Mammary epithelial cell (primary cell): ENCODE measurements at places on chromosomes 1 and 21. TPM values are rescaled to one million over a fixed set of nuclear protein-coding genes. Genes with fewer than 3 reads are reported as not detected.

DNA sequence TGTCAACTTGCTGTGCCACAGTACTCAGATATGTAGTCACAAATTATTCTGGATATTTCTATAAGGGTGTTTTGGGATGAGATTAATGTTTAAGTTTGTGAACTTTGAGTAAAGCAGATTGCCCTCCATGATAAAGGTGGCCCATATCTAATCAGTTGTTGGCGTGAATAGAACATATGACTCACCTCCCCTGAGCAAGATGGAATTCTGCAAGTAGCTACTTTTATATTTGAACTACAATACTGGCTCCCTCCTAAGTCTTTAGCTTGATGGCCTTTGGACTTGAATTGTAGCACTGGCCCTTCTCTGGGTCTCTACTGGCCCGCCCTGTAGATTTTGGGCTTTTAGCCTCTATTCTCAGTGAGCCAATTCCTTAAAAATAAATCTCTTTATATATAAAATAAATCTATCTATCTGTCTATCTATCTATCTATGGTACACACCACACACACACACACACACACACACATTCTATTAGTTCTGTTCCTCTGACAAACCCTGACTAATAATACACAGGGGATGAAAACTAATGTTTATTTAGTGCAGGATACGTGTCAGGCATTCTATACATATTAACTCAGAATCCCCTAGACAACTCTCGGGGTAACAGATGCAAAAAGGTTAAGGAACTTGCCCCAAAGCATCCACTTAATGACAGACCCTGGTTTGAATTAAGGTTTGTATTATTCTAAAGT lies 37.9 kb upstream of the PDC start:
- DNase-seq = peak; percentile 74

GRCh38 chr1:89287181-89288050 lies 14.8 kb upstream of the GBP5 start:
- no peak for DNase-seq

- DNase-seq = no peak
These were observed 344.1 kb downstream of the DISC1 start for GRCh38 chr1:231970684-231971083.

DNA sequence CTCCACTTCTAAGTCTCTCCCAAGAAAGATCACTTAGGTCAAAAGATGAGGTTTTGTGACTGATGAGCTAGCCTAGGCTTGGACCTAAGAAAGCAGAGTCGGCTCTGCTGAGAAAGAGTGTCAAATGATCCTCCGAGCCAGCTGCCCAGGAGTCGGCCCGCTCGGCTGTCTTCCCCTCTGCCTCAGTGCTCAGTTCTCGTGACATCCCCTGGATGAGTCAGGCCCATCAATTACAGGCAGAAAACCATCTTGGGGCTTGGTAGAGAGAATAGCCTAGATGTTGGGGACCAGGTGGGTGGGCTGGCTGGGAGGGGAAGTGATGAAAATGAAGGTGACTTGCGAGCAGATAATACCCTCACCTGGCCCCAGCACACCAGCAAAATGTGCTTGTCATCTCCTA lies 60.5 kb downstream of the SLC66A1 start:
- no peak for DNase-seq

DNA sequence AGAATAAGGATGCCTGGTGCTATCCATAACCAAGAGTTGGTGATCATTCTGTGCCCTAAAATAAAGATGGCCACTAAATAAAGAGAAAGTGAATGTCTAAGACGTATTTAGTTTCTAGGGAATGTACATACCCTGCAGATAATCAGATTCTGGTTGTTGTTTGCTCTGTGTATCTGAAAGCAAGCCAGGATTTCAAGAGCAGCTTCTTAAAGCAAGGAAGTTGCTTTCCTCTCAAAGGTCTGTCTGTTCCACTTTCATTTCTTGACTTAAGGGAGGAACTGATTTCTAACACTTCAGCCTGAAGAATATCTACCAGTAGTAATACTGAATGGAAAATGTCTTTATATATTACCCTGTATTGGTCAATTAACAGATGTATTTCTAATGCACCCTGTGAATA lies 88.8 kb downstream of the KIF1B start:
- no peak for DNase-seq

GRCh38 chr1:22705586-22705985 lies 5.1 kb upstream of the EPHB2 start:
- DNase-seq = no peak

GRCh38 chr1:113223546-113223945 lies 150.5 kb downstream of the LRIG2 start:
- no peak for DNase-seq

- DNase-seq = no peak
These were observed 203.4 kb upstream of the RAB4A start for GRCh38 chr1:229067546-229067945.

DNA sequence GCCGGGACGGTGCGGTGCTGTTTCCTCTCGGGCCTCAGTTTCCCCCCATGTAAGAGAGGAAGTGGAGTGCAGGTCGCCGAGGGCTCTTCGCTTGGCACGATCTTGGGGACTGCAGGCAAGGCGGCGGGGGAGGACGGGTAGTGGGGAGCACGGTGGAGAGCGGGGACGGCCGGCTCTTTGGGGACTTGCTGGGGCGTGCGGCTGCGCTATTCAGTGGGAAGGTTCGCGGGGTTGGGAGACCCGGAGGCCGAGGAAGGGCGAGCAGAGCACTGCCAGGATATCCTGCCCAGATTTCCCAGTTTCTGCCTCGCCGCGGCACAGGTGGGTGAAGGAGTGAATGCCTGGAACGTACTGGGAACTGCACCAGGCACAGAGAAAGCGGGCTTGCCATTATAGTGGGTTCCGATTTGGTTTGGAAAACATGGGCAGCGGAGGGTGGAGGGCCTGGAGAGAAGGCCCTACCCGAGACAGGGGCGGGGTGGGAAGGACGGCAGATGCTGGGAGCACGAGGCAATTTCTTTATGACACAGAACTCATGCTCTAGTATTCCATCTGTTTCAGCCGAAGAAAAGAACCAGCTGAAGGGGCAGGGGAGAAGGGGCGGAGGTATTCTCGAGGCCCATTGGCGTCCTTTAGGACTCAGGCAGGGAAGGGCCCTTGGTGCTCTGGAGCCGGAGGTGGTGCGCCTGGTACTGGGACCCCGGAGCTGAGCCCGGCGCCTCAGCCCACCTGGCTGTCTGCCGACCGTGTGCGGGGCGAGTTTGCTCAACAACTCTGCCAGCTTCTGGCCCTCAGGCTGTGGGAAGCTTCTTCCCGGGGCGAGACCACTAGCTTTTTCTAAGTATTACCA lies 960 bp downstream of the PCSK9 start:
- peak; percentile 24 for DNase-seq

DNA sequence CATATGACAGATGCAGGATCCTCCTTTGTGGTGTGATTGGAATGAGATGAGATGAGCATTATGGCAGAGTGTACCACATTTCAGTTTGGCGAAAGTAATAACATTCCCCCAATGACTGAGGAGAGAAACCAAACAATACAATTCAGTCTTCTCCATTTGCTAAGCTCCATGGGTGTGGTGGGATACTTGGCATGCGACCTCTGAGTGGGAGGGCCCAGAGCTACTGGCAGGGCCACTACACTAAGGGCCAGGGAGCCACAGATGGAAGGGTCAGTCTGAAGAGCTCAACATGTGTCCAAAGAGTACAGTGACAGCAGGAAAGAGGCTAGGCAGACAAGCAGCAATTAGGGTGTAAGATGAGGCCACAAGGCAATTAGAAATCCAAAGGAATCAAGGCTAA lies 23.8 kb upstream of the PAXBP1 start:
- DNase-seq = no peak

DNA sequence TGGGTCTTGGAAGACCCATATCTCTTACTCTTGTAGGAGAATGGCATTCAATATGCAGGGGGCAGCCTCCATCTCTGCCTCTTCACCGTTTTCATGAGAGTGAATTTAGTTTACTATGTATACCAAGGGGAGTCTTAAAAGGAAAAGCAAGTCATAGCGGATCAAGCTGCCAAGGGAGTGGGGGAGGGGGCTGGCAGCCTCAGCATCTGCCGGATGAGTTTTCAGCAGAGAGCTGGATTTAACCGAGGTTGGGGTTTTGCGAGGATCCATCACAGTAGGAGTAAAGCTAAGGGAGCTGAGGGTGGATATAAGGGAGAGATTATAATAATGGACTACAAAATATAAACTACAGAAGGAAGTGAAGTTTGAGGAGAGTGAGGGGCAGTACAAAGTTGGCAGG lies 9.9 kb downstream of the CD160 start:
- no peak for DNase-seq

DNA sequence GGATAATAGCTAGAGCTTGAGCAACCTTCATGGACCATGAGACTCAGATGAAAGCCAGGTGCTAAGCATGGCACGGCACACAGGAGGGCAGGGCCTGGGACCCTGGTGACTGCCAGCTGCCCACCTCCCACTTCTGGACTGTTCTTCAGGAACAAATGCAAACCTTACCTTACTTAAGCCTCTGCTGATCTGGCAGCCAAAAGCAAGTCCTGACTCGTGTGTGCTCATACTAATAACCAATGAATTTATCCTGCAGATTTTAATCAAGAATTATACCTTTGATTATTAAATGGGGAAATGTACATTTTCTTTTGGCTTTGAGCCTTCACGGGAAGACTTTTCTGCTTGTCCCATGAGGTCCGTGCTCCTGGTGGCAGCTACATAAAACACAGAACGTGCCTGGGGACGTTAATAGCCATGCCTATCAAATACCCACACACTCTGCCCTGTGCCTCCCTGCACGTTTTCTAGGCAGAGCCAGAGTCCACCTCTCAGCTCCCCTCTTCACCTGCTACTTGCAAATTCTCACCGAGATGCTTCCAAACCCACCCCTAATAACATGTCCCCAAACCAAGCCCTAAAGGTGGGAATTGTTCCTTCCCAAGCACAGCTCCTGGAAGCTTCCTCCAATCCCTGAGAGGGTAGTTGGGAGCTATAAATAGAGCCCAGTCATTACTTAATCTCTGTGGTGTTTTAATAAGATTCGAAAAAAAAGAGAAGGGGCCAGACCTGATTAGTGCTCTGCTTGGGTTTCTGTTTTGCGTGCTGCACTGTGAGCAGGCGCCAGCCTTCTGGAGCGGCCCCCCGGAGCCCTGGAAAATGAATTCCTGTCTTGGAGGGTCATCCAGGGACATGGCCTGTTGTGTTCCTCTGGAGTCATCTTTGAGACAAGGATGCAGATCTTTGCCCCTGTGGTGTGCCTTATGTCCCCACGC lies 33.5 kb downstream of the SLC1A7 start:
- no peak for DNase-seq

DNA sequence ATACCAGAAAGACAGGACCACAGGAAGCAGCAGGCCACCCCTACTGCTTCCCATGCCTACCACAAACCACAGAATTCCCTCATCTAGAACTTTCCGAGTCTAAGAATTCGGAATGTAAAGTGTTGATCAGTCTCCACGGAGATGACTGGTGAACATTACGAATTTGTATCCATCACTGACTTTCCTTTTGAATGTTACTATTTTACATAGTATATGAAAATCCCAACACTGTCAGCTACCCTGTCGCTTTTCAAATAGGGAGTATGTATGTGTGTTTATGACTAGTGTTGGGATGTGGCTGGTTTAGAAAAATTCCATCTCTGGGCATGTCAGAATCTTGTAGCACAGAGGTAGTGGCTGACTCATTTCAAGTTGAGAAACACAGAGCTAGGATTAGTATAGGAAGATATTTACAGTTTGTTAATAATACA lies 118.2 kb downstream of the COQ8A start:
- DNase-seq = peak; percentile 83

GRCh38 chr1:189874715-189875435 lies 602.8 kb downstream of the BRINP3 start:
- DNase-seq = no peak

GRCh38 chr1:150512846-150513245 lies 2.7 kb upstream of the FALEC start:
- no peak for DNase-seq

The CA6 gene
- 0.08 TPM for polyA plus RNA-seq

The ZMPSTE24 gene
- 24.1 TPM for polyA plus RNA-seq

The COL8A2 gene
- polyA plus RNA-seq = 0.28 TPM

The C2CD4D gene
- polyA plus RNA-seq = 0.19 TPM

The FALEC gene
- not detected for polyA plus RNA-seq

The NBPF4 gene
- not detected for polyA plus RNA-seq

The SLC45A3 gene
- 3.3 TPM for polyA plus RNA-seq
